Cardiac fibroblast (primary cell): ENCODE measurements at places on chromosomes 1 and 21.

GRCh38 chr1:74485622-74486021 lies 26.8 kb downstream of the LRRC53 start:
- DNase-seq: no peak

- DNase-seq: no peak
Measured at GRCh38 chr1:106961646-106962045, 94.8 kb upstream of the PRMT6 start.

- no peak for DNase-seq
Measured at GRCh38 chr1:240666568-240667198, 54.7 kb upstream of the GREM2 start.

DNA sequence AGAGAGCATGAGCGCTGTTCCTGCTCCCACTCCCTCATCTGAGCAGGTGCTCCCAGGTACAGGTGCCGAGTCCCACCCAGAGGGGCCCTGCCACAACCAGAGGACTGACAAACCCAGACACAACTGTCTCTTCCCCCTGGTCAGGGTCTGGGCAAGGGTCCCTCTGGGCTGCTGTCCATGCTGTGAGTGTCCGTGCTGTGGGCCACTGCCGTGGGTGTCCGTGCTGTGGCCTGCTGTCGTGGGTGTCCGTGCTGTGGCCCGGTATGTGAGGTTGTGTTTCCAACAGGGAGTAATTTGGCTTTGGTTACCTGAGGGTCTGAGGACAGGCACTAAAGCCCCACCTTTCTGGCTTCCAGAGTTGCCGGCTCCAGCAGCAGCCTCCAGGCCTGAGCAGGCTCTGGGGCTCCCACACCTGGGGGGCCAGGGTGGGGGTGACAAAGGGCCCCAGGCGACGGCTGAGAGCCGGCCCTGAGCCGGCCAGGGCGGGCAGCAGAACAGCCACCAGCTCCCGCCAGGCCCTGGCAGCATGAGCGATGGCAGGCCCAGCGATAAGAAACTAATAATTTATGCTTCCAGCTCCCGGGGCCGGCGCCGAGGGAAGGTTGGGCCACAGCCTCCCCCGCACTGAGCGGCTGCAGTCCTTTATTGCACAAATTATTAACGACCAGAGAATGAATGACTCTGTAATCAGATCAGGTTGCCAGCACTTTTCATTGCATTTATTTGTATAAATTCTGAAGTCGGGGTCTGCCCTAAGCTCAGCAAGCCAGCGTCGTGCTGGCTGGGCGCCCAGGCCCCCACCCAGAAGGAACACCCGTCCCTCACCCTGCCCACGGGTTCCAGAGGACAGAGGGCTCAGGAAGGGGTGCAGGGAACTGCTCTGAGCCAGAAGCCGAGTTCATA lies 7.3 kb upstream of the SAMD11 start:
- DNase-seq: no peak

DNA sequence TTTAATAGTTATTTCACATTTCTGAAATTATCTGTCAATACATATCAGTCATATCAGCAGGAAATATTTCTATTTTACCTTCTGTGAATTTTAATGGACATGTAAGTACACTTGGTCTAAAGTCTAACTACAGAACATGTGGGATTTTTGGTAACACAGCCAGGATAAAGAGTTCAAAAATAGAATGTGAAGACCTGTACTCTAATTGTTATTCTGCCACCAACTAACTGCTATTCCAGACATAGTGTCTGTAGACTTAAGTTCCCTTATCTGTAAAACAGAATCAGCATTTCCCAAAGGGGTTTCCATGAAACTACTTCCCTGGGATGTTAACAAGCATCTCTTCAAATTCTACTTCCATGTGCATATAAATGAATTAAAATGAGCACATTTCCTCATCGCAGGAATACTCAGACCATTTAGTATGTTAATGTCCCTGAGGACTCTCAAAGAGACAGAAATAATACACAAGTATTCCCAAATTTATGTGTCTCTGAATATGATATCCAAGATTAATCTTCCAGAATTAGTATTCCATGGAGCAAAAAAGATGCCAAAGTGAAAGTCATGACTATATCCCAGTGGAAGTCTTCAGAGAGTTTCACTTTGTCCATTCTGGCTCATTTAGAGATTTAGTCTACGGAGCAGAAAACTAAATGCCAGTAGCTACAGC lies 325.6 kb downstream of the NEGR1 start:
- peak; percentile 2 for DNase-seq

GRCh38 chr1:207968521-207969009 lies 57.6 kb upstream of the CD34 start:
- DNase-seq: no peak

GRCh38 chr1:204151552-204152309 lies at the start of gene ETNK2:
Gene ETNK2, minus strand, starts transcription at chr1:204152044. Its CDS starts 192 bp downstream, at chr1:204151852.
- DNase-seq: no peak

GRCh38 chr1:81682490-81682889 lies 118.2 kb upstream of the ADGRL2 start:
- peak; percentile 62 for DNase-seq

- no peak for DNase-seq
Measured at GRCh38 chr21:42735944-42736343, 82.5 kb downstream of the PDE9A start.

DNA sequence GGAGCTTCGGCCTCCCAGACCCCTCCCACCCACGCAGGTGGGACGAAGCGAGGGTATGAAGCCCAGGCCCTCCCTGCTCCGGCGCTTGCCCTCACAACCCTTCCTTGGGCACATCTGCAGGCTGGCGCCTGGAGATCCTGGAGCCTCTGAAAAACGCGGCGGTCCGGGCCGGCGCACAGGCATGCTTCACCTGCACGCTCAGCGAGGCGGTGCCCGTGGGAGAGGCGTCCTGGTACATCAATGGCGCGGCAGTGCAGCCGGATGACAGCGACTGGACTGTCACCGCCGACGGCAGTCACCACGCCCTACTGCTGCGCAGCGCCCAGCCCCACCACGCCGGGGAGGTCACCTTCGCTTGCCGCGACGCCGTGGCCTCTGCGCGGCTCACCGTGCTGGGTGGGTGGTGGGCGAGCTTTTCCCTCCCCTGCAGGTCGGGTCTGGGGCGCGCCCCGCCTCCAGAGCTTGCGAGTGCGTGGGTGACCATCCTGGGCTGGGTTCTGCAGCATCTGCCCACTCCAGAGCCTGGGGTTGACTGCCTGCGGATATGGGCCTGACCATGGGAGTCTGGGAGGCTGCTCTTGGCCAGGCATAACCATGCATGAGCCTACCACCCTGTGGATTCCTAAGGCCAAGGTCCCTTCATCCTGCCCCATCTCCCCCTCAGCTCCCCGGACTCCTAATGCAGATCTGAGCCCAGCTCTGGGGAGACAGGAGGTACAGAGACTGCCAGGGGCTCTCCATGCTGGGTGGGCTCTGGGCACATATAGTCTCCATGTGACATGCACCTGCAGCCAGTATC lies 89.8 kb downstream of the TRIM11 start:
- DNase-seq: no peak

DNA sequence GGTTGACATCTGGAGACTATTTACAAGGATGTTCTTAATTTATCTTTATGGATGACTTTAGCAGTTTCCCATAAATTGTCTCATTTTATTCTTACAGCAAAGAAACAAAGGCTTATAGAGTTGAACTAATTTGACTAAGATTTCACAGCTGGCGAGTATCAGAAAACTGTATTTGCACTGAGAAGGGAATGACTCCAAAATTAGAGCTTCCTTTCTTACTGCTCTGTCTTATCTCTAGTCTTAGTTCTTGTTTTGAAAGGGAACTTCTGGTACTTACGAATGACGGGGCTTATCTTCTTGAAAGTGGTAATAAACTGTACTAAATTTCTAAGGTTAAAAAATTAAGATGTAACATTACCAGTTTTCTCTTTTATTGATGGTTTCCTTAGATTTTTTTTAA lies 13.6 kb downstream of the CNST start:
- peak; percentile 59 for DNase-seq
